ENCODE measurements at places on chromosomes 5 and 9.
A peak's percentile ranks its signal among the peaks of the same experiment; 100 is the strongest.

- DNase-seq = peak; percentile 6
Measured at GRCh38 chr5:926417-927171, 33.9 kb downstream of the TRIP13 start.

DNA sequence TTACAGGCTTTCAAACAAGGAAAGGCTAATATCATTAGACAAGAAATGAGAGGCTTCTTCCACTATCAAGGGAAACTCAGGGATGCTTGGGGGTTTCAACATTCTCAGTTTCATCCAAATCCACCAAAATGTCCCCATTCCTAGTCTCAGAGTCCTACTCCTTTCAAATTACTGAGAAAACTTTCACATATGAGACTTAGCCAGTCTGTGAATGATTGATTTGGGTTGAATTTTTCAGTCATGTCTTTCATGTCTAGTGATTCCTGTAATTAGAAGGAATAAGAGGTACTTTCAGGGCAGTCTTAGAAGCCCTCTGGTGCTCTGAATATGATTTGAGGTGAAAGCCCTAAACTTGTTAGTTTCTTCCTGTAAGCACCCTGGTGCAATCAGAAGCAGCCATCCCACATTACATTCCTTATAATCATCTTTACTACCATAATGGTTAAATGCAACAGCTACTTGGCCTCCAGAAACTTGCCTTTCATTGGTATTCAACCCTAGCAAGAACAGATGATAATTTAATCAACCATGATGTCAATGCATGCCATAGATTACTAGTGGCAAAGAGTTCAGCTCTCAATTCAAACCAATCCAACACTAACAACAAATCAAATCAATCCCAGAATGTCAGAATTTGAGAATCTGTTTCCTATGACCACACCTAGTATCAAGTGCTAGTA lies 50.7 kb upstream of the RIC1 start:
- DNase-seq = no peak

DNA sequence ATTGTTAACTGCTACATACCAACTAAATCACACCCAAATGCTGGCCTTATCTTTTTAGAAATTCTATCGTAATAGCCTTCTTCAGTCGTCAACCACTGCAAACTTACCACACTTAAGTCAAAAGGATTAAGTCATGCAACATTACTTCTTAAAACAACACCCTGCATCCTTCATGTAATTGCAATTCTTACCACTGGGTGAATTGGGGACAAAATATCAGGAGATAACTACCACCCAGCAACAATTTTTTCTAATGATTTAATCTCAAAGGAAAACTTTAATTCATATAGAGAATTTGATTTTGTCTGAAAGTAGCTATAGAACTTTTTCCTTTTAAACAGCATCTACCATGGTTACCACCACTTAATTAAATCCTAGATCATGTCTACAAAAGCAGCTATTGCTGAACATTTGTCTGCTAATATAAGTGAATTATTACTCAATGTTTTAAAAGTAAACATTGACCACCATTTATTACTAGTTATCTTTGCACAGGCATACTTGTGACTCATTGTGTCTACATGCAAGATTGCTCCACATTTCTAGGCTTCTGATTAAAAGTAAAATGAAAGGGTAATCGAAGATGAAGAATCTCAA lies 10.5 kb downstream of the MLLT3 start:
- DNase-seq = no peak

GRCh38 chr5:135245521-135246499 lies 153.2 kb downstream of the MACROH2A1 start:
- no peak for DNase-seq

- no peak for DNase-seq
Measured at GRCh38 chr9:124708633-124709291, 62.3 kb downstream of the NR6A1 start.

GRCh38 chr5:139752506-139753473 lies 42.8 kb upstream of the PSD2 start:
- no peak for DNase-seq
